ENCODE measurements at places on chromosomes 7 and 10.

- DNase-seq: no peak
These were observed 82.9 kb downstream of the SORCS1 start for GRCh38 chr10:107081644-107082043.

- DNase-seq: no peak
These were observed 40.7 kb upstream of the EBLN1 start for GRCh38 chr10:22258471-22258870.

GRCh38 chr10:119254335-119254734 is 47.0 kb downstream of the GRK5 start:
- DNase-seq: no peak

GRCh38 chr10:118444069-118444468 is 101.9 kb upstream of the FAM204A start:
- DNase-seq: no peak

DNA sequence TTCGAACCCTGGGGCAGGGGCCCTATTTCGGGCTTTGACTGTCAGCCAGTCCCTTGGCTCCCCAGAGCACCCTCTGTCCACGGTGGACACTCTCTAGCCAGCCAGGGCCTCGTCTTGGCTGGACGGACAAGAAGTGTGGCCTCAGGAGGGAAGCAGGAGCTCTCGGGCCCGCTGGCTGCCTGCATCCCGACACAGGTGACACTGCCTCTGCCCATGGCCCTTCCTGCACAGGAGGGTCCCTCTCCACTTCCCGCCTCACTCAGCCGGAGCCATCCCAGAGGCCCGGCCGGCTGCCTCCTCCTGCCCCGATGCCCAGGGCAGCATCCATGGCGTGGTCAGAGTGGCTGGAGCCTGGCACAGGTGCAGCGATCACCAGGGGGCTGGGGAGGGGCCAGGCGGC is 7.9 kb downstream of the ADGRA1 start:
- DNase-seq: no peak

- DNase-seq: no peak
These were observed 76.7 kb downstream of the EMX2 start for GRCh38 chr10:117619223-117619622.

GRCh38 chr7:30684351-30684750 is 2.1 kb upstream of the CRHR2 start:
- DNase-seq: no peak

DNA sequence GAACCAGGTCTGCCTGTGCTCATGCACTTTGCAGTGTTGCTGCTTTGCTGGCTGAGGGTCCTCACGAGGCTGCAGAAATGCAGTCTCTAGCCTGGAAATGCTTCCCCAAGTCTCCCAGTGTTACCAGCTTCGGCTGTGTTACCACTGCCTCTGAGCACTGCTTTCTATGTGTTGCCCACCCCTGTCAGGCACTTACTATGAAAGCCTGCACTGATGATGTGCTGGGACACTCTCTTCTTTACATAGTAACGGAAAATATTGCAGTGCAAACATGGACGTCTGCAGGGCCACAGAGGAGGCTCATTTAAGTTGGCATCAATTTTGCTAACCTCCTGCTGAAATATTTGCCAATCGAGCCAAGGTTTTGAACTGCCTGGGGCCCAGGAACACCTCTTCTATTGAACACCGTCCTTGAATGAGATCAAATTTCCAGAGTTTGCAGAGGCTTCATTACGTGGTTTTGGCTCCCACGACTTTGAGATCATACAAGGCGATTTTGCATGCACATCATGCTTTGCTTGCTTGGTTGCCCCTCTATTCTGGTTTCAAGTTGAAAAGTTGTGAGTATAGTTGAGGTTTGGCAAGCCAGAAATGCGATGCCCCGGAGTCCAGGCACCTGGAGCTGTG is 404.7 kb upstream of the PODXL start:
- no peak for DNase-seq

- DNase-seq: no peak
These were observed 71.2 kb downstream of the ADRA2A start for GRCh38 chr10:111148025-111148424.

DNA sequence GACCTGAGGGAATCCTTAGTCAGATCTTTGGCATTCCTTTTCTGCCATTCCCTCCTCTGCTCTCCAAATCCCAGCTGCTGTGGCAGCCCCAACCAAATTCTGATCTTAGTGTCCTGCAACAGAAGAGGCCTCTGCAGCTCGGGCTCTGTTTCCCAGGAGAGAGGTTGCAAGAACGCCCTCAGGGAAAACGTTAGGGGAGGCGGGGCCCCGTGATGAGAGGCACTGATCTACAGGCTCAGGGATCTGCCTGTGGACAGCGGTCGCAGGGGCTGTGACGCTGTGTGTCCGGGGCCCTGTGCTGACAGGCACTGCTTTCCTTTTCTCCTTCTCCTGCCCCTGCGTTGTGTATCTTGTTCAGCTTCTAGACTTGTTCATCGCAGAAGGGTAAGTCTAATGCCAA is 57.3 kb upstream of the DPYSL4 start:
- peak; percentile 46 for DNase-seq

GRCh38 chr7:149783386-149784250 is 10.2 kb upstream of the ZNF467 start:
- no peak for DNase-seq

GRCh38 chr10:132961420-132961786 is 19.0 kb upstream of the CFAP46 start:
- DNase-seq: no peak

GRCh38 chr10:42477170-42477569 is 161.2 kb downstream of the ZNF33B start:
- no peak for DNase-seq

DNA sequence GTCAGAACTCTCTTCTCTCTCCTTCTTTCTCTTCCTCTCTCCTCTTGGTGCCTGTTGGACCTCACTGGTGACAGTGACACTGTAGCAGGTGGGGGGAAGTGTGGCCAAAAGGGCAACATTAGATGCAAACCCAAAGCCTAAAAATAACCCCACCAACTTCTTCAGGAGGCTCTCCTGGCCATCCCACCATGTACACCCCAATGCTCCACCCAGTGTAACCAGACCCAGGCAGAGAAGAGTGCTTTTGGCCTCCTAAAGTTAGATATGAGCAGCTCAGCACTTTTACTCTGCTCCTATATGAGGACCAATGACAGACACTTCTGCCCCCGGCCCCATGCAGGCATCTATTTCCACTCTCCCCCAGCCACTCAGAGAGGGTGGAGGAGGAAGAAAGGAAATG is 5.5 kb downstream of the MYOZ1 start:
- no peak for DNase-seq

DNA sequence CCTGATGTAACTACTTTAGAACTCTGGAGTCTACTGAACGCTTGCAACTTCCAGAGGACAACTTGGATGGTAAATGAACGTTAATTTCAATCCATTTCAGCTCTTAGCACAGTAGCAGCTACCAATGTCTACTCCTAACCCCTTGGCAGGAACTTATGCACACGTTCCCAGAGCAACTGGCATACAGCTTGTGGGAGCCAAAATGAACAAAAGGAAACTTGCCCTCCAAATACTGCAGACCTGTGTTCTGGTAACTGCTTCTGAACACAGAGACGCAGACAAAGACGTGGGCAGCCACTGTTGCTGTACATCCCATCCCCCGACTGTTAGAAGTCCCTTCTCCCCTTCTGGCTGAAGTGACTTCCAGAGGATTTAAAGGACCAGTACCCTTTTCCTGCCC is 61.3 kb downstream of the XPNPEP1 start:
- DNase-seq: no peak

DNA sequence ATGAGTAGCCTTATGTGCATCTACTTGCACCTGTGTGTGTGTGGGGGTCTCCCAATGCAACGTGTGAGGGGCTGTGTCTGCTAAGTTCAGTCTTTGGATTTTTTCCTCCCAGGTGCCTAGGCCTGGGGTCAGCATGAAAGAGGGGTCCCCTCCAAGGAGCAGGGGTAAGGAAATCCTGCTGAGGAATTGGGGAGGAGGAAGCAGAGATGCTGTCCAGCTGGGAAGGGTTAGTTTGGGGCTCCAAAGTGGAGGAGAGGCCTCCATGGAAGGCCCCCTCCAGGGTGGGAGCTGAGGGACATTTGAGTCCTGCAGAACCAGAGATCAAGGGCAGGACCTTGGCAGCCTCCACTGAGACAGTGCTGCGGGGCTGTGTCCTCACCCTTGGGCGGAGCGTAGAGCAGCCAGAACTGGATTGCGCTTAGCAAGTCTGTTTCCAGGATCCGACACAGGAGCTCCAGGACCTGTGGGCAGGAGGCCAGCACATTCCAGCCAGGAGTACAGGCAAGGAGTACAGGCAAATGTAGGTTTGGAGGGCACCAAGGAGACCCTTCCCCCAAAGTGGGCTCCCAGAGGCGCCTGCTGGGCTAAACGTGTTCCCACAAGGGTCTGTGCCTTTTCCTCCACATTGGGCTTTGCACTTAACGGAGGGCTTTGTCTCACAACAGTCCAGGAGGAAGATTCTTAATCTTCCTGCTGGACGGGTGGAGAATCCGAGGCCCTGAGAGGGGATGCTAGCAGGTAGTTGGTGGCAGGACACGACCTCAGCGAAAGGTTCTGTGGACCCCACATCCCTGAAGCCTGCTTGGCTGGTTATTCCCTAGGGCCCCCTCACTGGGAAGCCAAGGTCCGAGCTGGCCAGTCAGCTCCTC is 10.1 kb downstream of the TBATA start:
- DNase-seq: no peak

DNA sequence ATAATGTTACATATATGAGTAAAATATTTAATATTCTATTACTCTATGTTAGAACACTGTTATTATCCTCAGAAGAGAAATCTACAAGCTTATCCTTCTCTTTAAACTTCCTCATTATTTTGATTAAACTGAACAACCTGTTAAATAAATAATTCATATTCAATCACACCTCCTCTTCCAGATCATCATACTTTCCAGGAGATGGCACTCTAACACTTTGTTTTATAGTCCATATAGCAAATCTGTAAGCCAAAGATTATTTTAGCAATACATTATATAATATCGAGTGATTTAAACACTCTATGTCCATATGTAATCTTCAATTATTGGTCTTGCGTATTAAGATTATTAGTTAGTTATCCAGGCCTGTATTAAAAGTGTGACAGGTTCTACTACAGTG is 694.1 kb downstream of the ANKRD7 start:
- DNase-seq: no peak

DNA sequence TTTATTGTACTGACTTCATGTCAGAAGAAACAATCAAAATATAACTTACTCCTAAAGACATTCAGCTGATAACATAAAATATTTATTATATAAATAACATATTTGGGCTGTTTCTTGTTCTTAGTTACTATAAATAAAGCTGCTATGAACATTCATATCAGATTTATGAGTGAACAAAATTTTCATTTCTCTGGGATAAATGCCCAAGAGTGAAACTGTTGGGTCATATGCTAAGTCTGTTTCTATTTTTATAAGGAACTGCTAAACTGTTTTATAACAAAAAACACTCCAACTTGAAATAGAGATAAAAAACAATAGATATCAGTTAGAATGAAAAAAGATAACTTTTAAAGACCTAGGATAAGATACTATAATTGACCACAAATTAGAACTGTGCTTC is 26.5 kb upstream of the CC2D2B start:
- DNase-seq: no peak

DNA sequence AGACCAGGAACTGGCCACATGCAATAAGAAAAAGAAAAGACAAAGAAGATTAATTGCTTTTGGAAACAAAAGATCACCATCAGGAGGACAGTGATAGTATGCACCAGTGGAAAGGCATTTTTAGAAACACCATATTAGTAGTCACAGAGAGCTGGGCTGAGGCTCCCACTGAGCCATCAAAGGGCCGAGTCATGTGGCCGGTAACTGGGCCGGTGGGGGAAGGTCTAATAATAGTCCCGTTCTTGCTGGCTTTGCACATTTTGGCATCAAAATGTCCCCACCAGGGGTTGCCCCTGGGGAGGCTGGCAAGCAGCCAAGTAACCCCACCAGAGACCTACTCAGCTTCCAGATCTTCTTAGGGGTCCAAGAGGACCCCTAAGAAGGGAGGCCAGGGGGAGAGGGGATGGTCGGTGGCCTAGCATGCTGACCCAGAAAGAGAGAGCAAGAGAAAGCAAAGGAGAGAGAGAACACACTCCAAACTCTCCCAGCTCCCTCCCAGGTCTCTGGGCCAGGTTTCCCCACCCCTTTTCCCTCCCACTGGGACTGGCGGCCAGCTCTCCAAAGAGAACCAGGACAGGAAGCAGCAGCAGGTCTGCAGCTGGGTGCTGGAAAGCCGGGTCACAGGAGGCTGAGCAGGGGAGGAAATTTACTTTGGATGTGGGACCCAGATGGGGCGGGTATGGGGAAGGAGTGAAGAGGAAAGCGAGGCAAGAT is 70.2 kb upstream of the FGFR2 start:
- peak; percentile 56 for DNase-seq

DNA sequence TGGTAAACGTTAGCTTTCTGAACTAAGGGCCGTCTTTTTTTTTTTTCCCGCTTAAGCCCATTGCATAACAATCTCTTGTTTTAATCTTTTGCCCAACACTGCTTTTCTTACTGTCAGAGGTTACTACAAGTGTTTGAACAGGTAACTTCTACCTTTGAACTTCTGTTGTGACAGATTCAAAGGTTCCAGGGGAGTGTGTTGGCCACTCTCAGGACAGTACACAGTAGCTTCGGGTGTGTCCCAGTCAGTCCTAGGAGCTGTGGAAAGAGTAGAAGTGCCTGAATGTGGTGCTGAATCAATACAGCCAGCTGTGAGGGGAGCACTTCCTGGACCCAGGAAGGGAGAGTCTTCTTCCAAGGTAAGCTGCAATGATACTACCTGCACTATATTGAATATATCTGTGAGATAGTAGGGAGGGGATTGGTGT is at the start of gene ACSL5:
ACSL5 (plus strand) TSS at position 205 of the 427 bp plus-strand sequence. CDS start 20,831 bp downstream, outside the sequence.
- DNase-seq: no peak
